ENCODE measurements at places on chromosomes 1 and 21.

DNA sequence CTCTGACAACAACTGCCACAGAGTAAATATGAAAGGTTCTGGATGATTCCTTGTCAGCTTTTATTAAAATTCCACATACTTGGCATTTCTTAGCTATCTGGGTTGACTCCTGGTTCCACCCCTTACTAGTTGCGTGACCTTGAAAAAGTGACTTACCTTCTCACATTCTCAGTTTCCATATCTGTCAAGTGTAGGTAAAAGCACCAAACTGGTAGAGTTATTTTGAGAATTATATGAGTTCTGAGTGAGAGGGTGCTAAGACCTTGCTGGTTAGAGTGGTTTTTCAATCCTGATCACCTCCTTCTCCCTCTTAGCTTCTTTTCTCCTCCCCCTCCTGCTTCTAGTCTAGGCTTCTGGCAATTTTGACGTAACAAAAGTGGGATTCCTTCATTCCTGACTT, 83.4 kb upstream of the ABCD3 start:
- no peak for DNase-seq

- no peak for DNase-seq
Observed at GRCh38 chr21:15472108-15473040, 257.4 kb upstream of the USP25 start.

GRCh38 chr21:29718081-29718815, 221.5 kb downstream of the GRIK1 start:
- no peak for DNase-seq

GRCh38 chr1:55554611-55555010, 339.4 kb upstream of the USP24 start:
- no peak for DNase-seq

GRCh38 chr21:35833991-35834390, 226.3 kb downstream of the SETD4 start:
- DNase-seq, result no peak

GRCh38 chr1:217407534-217408001, 223.3 kb downstream of the GPATCH2 start:
- DNase-seq, result no peak

DNA sequence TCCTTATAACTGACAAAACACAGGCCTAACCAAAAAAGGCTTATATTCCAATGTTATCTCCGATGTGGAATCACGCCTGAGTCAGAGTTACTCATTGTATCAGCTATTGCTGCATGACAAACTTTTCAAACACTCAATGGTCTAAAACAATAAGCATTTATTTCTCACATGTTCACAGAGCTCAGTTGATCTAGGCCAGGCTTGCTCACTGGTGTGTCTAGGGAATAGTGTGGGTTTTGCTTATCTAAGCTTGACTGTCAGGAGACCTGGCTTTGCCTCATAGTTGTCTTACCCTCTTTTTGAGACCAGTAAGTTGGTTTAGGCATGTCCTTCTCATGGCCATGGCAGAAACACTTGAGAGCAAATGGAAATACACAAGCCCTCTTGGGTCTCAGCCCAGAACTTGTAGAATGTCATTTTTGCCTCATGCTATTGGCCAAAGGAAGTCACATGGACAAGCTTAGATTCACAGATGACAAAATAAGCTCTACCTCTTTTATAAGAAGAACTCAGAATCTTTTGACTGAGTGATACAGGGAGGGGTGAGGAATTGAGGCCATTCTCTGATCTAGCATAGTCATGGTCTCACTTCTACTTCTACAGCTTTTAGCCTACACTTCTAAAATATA, 130.8 kb downstream of the HMCN1 start:
- no peak for DNase-seq

DNA sequence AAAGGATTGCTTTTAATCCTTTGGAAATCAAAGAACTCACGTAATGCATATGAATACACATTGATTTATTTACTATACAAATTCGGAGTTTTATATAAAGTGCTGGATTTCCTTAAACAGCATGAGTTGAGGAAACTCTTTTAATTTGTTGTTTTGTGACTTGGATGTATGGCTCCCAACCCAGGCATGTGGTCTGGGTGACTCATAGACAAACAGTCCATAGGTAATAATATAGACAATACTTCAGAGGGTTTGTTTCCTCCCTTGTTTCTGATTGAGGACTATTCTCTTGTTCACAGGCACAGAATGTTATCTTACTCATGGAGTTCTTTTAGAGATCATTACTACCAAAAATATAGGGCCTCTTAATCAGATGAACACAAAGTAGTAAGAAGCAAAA, 43.8 kb downstream of the XPR1 start:
- no peak for DNase-seq

GRCh38 chr1:56516539-56517252, 62.7 kb downstream of the PLPP3 start:
- no peak for DNase-seq

DNA sequence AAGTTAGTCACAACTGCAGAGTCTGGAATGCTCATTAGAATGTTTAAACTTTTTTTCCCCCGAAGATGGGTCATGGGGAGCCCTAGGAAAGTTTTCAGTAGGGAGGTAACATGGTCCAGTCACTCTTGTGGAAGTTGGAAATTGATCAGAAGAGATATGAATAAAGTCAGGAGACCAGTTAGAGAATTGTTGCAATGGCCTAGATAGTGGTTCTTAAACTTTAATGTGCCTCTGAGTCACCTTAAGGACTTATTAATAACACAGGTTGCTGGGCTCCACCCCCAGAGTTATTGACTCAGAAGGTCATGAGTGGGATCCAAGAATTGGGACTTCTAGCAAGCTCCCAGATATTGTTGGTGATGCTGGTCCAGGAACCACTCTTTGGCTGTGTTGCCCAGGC, 3.2 kb upstream of the TFAP2E start:
- DNase-seq, result no peak

- DNase-seq, result no peak
Observed at GRCh38 chr1:175422156-175422555, 229.6 kb upstream of the KIAA0040 start.

GRCh38 chr1:53125623-53126360, 16.6 kb downstream of the SLC1A7 start:
- no peak for DNase-seq

DNA sequence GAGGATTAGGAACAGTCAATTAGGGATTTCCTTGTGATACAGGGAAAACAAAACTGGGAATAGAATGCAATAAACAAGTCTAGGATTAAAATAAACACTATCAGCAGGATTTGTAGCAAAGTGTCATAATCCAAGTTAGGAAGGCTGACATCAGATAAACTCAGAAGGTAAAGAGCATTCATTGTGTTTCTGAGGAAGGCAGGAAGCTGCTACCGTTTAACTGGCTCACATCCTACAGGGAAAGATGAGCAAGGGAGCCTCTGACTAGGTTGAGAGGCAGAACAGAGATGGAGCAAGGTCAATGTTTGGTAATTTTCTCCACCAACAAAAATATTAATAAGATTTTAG, 124.7 kb downstream of the POU2F1 start:
- no peak for DNase-seq

DNA sequence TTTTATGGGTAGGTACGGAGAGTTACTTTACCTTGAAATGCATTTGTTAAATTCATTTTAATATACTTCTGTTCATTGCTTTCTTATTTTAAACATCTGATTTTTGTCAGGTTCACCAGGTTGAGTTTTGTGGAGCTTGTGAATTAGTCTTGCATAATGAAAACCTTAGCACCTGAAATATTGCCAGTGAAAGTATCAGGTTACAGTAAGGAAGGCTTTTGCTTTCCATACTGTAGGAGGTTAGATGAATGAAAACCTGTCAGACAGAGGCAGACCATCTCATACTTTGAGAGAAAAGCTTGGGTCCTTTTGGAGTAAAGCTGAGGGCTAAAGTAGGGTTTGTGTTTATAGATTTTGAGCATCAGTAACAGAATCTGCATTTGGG, 34.7 kb downstream of the THRAP3 start:
- DNase-seq, result no peak

DNA sequence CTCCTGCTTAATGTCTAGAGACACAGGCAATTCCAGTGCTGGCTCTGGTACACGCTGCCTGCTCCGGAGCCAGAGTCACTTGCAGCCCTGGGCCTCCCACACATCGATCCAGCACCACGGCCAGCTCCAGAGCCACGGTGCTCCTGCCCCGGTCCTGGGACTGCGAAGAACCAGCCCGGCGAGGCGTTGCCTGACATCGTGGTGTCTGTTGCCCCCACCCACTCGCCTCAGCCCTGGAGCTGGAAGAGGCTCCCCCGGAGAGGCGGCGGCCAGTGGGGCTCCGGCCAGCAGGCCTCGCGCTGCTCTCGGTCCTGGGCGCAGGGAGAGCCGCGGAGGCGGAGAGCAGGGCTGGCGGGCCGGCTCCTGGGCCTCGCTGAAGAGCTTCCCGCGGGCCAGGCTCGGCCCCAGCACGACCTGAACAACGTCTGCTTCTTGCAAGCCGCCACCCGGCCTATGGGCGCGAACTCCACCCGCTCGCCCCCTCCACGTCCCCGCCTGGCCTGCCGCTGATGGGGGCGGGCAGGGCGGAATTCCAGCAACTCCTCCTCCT, 364.8 kb downstream of the CEP170 start:
- no peak for DNase-seq

- no peak for DNase-seq
Observed at GRCh38 chr1:222233444-222234158, 314.3 kb downstream of the HHIPL2 start.

DNA sequence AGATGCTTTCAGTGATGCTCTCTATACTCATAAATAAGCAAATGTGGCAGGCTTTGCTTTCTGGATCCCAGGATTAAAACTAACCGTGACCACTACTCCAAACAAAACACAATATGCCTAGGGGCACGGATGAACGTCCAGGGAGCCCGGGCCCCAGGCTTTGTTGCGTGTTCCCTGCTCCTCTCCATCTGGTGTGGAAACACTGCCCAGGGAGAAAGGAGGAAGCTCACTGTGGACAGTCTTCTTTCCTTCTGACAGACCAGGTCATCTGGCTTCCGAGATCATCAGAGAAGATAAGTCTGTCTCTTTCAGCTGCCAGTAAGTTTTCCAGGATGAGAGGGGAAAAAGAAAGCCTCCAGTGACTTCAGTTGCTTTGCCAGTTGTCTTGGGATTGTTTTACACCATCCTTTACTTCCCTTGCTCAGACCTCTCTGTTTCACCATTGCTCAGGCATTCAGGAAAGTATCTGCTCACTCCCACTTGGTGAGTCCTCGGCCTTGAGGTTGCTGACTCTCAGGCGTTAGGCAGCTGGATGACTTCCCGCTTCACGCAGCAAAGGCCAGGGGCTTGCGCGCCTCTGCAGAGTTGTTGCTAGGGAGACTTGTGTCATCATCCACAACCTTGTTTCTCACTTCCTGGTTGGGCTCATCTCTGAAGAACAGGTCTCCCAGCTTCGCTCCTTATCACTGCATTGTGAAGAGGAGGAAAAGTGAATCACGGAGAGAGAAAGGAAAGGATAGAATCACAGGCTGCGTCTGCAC, 20.6 kb upstream of the PGD start:
- no peak for DNase-seq

DNA sequence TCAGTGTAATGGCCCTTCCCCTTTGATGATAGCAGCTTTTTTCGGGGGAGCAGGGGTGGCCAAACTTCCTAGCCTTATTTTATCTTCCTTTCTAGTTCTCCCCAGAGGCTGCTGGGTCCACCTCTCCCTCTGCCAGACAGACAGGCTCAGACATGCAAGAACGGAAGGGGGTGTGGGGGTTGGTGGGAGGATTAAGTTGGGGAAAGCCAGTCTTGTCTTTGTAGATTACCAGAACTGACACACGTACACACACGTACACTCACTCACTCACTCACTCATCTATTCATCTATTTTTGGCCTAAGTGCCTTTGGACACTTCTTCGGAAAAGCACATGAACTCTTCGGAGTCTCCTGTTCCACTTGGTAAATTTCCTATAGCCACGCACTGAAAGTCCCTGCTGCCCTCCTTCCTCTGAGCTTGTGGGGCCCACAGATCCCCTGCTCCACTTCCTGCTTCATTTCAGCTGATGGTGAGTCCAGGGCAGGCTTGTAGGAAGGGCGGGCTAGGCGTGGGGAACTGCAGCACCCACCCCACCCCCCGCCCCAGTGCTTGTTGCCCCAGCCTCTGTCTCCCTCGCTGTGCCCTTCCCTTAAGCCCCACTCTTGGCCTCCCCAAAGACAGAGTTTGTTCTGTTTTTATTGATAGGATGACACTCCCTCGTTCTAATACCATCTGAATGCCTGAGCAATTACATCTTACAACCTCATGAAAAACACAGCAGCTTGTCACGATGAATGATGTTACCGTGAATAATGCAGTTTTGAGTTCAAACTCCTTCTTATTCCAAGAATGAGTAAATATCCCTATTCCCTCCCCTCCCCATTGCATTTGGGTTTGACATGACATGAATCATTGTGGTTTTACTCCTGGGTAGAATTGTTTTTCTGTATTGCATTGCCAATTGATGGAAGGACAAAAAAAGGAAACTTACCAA, 60.7 kb upstream of the ATP5PO start:
- peak; percentile 28 for DNase-seq

GRCh38 chr1:234977875-234978396, 150.7 kb downstream of the TOMM20 start:
- DNase-seq, result no peak

DNA sequence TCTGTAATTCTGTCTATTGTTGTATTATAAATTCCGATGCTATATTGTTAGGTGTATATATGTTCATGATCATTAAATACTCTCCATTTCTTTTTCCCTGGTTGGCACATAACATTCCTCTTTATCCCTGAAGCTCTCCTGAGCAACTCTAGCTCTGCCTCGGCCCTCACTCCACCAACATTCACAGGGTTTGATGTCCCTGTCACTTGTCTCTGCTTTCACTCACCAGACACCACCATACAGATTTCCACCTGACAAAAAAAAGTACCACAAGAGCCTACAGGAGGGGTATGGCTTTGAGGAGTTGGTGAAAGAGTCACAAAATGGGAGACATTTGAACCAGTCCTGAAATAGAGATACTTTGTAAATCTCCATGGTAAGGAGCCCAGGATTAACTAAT, 8.8 kb upstream of the TSPEAR start:
- DNase-seq, result no peak

- DNase-seq, result no peak
Observed at GRCh38 chr1:179493323-179493722, 82.4 kb downstream of the NPHS2 start.

DNA sequence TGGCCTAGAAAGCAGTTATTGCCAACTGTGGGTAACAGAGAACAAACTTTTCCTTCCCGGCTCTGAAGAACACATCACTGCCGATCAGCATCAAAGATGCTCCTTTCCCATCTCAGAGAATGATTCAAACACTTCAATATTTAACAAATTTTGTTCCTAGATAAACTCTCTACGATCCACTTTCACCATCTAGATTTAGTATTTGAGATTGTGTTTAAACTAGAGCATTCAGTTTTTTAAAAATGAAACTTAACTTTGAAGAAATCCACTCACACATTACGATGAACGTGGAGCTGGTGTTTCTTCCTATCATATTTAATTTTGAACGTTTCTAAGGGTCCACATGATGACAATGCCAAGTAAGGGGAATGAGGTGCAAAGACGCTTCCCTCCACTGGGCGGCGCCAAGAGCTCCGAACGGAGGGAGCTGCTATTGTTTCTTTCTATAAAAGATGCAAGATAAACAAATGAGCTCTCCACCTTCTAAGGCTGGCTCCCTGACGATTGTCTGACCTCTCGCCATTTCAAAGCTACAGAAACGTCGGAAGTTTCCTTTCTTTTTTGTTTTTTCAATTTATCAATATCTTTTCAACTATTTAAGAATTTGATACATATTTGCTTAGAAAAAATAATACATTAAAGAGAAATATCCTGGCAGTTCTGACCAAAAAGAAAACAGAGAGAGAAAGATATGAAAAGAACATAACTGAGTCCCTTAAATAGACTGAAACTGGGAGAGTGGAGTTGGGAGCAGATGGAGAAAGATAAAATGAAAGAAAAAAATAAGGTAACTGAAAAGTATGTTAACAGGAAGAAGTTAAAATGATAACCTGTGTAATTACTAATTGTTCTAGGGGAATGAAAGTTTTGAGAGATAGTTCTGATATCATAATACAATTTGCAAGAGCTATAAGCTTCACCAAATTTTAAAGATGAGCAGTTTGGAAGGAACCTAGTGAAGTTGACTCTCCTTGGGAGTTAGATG, 4.4 kb upstream of the BARHL2 start:
- DNase-seq, result peak; percentile 34

Measured in stimulated activated CD8-positive, alpha-beta memory T cell treated with anti-CD3 and anti-CD28 coated beads, Interleukin-15, amount 100 ng/mL, for 48 hours (primary cell).